ENCODE measurements at places on chromosomes 5 and 9.

DNA sequence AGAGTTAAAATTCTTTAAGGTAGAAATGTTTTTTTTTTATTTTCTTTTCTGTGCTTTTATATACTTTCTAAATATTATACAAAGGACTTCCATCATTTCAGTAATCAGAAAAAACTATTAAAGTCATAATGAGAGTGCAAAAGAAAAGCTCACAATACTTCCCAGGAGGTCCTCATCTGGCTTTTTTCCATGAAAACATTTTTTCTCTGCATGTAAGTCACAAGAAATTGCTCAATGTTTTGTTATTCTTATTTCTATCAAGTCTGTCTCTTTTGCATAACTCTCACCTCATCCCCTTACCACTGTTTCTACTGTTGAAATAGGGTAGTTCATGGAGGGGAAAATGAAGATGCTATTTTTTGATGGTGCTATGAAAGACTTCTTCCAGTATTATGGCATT lies 375.0 kb downstream of the TMEM232 start:
- no peak for DNase-seq

GRCh38 chr9:91488341-91488740 lies 64.7 kb upstream of the NFIL3 start:
- no peak for DNase-seq

DNA sequence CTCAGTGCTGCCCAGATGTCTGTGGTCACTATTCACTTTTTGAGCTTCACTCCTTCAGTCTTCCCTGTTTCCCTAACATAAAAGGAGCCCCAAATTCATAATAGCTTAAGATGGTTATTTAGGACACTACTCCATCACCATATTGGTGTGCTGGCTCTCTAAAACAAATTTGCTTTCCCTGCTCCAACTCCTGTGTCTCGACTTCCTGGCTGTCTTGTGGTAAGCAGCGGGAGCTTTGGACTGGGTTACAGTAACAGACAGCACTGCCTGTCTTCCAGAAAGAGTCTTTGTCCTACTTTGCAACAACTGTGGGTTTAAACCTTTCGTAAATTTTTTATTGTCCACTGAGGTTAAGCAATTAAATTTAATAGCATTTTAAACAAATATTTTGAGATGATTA lies 389.4 kb downstream of the CDH9 start:
- no peak for DNase-seq

GRCh38 chr5:31751610-31752009 lies 112.7 kb downstream of the PDZD2 start:
- DNase-seq: no peak

- DNase-seq: no peak
Measured at GRCh38 chr5:171952021-171952420, 54.4 kb downstream of the FBXW11 start.

- DNase-seq: no peak
Measured at GRCh38 chr5:80487444-80487828, 464 bp upstream of the FAM151B start.

- no peak for DNase-seq
Measured at GRCh38 chr5:176740702-176741496, 69.5 kb upstream of the UNC5A start.

- no peak for DNase-seq
Measured at GRCh38 chr5:97100476-97100875, 41.9 kb downstream of the LIX1 start.

DNA sequence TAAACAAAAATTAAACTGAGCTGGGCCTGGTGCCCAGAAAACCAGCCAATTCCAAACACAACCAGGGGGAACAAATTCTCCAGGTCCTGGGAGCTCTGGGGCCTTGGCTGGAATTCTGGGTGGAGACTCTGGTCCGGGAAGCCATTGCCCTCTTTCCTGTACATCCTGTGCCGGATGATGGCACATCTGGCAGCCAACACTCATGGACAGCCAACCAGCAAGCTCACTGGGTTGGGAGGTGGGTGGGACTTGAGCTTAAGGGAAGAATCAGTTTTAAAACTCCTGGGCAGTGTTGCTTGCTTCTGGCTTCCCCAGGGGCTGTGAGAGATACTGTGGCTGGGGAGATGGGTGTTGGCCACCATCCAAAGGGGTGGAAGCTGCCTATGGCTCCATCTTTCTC lies 56.1 kb downstream of the PCDH1 start:
- DNase-seq: no peak

DNA sequence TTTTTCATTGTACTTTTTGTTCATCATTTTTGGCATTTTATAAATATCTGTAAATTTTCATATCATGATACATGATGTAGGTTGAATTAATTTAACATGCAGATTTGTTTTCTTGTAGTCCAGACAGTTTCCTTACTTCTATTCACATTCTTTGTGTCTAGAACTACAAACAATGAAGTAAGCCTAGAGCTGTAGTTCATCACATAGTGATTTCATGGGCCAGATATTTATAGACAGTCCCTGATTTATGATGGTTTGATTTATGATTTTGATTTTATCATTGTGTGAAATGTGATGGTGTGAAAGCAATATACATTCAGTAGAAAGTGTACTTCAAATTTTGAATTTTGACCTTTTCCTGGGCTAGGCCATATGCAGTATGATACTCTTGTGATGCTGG lies 139.0 kb downstream of the ARHGEF28 start:
- no peak for DNase-seq

- no peak for DNase-seq
Measured at GRCh38 chr5:57450991-57451876, 31.4 kb downstream of the ACTBL2 start.

GRCh38 chr5:33205727-33206410 lies 234.9 kb upstream of the TARS1 start:
- no peak for DNase-seq

GRCh38 chr9:80485420-80486250 lies 913.9 kb downstream of the TLE4 start:
- DNase-seq: no peak
